H9 (cell line): ENCODE measurements at places on chromosomes 7 and 10. TPM values are rescaled to one million over a fixed set of nuclear protein-coding genes. Genes with fewer than 3 reads are reported as not detected.

- H3K27me3 ChIP-seq: no peaks in the 10 kb centered on the region
- no peak for DNase-seq
- H3K4me1 ChIP-seq: no peaks in the 10 kb centered on the region
- H3K27ac ChIP-seq: no peak overlapping the region
- no peak overlapping the region for H3K4me3 ChIP-seq
Measured at GRCh38 chr7:124403587-124403986, 362.0 kb downstream of the GPR37 start.

GRCh38 chr10:127067542-127068194 is 128.7 kb downstream of the INSYN2A start:
- no peaks in the 10 kb centered on the region for H3K27me3 ChIP-seq
- H3K36me3 ChIP-seq: peaks cover 25% of the 10 kb centered on the region; the same call in 2 of the 3 replicates
- H3K4me3 ChIP-seq: no peak overlapping the region
- no peak overlapping the region for H3K27ac ChIP-seq
- no peaks in the 10 kb centered on the region for H3K4me1 ChIP-seq

The PDE6C gene
- total RNA-seq: not detected in 2 replicates

GRCh38 chr7:11217848-11218565 is 244.3 kb downstream of the PHF14 start:
- no peaks in the 10 kb centered on the region for H3K4me1 ChIP-seq
- DNase-seq: no peak
- H3K27me3 ChIP-seq: no peaks in the 10 kb centered on the region
- no peak overlapping the region for H3K4me3 ChIP-seq
- H3K27ac ChIP-seq: no peak overlapping the region
- H3K36me3 ChIP-seq: no peaks in the 10 kb centered on the region

DNA sequence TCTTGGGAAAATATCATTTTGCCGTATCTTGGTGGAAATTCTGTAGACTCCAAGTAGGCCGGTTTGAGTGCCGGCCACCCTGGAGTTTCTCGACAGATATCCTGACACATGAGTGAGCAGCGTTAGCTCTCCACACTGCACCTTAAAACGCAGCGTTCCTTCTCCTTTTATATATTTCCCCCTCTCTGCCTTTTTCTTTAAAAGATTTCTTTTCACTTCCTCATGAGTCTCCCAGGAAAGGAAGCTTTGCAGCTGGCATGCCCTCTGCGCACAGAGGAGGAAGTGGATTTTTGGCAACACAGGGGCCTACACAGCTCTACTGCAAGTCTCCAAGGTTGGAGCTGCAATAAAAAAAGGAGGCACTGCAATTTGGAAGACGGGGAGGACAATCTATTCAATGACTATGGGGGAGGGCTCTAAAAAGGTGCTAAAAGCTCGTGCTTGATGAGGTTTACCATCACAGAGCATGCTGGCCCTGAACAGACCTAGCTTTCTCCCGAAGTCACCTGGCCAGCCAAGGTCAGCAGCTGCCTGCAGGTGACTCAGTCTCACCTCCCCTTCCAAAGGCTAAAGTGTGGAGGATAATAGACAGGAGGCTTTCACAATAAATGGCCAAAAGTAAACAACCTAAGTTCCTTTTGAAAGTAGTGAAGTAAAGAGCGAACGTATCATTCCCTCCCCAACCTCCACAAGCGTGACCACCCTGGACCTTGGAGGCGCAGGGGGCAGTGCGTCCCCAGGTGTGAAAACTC is 252.8 kb downstream of the ZMYND11 start:
- no peak overlapping the region for H3K27ac ChIP-seq
- DNase-seq: no peak
- no peaks in the 10 kb centered on the region for H3K27me3 ChIP-seq
- peaks cover 8% of the 10 kb centered on the region; the same call in 2 of the 3 replicates for H3K36me3 ChIP-seq

DNA sequence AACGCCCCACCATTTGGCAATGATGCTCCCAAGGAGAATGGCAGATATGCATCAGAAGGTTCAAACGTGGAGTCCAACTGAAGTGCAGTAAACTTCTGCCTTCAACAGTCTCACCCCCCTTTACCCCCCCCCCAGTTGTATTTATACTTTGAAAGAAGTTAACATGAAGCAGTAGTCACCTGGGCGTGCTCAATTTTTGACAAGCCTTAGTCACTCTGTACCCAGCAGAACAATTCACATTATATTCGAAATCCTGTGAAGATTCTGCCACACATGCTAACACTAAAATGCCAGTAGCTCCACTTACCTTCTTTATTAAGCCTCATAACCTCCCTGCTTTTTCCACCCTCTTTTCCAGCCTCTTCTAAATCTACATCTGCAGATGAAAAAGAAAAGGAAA is 894 bp downstream of the ATXN7L1 start:
- H3K27me3 ChIP-seq: peaks cover 3% of the 10 kb centered on the region; the same call in 1 of the 2 replicates
- H3K27ac ChIP-seq: no peak overlapping the region
- peaks cover 12% of the 10 kb centered on the region for H3K4me1 ChIP-seq
- peak overlapping the region; percentile 98 for H3K4me3 ChIP-seq
- no peak for DNase-seq

DNA sequence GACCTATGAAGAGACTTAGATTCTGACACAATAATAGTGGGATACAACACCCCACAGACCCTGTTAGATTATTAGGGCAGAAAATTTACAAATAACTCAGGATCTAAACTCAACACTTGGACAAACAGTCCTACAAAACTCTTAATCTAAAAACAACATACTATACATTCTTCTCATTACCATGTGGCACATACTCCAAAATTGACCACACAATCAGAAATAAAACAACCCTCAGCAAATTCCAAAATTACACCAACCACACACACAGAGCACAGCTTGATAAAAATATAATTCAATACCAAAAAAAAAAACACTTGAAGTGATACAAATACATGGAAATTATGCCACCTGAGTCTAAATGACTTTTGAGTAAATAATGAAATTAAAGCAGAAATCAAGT is 7.8 kb downstream of the ZNF680 start:
- H3K4me3 ChIP-seq: no peak overlapping the region
- peaks cover 56% of the 10 kb centered on the region for H3K36me3 ChIP-seq
- H3K27ac ChIP-seq: no peak overlapping the region
- no peaks in the 10 kb centered on the region for H3K4me1 ChIP-seq
- DNase-seq: no peak
